Stimulated activated effector memory CD8-positive, alpha-beta T cell treated with anti-CD3 and anti-CD28 coated beads, Interleukin-12 subunit alpha, Interleukin-12 subunit beta, amount 100 ng/mL, for 72 hours (primary cell): ENCODE measurements at places on chromosomes 12 and 14.

DNA sequence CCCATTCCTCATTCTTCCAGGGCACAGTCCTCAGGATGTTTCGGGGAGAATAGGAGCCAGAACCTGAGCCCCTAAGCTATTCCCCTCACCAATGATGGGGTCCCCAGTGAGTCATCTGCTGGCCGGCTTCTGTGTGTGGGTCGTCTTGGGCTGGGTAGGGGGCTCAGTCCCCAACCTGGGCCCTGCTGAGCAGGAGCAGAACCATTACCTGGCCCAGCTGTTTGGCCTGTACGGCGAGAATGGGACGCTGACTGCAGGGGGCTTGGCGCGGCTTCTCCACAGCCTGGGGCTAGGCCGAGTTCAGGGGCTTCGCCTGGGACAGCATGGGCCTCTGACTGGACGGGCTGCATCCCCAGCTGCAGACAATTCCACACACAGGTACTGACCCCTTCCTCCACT, 1.3 kb downstream of the SLC39A5 start:
- DNase-seq = no peak

GRCh38 chr14:22448905-22449599, 140.0 kb downstream of the DAD1 start:
- DNase-seq = no peak

DNA sequence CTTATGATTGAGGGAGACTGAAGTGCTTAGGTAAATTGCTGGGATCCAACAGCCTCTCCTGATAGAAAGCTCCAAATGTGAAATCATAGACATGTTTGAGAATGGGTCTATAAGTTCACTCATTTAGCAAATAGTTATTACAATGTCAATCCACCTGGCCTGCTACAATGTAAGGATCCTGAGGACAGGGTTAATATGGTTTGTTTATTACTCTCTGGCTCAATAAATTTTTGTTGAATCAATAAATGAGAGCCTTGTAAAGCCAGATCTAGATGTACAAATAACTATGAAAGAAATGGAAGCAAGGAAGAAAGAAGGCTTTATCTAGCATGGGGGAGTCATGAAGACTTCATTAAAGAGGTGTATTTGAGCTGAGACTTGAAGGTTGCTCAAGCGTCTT, 165.6 kb upstream of the IGF1 start:
- DNase-seq = no peak

GRCh38 chr12:77089686-77090220, 24.4 kb upstream of the E2F7 start:
- no peak for DNase-seq

- no peak for DNase-seq
Observed at GRCh38 chr14:30803185-30803584, 71.2 kb upstream of the COCH start.

DNA sequence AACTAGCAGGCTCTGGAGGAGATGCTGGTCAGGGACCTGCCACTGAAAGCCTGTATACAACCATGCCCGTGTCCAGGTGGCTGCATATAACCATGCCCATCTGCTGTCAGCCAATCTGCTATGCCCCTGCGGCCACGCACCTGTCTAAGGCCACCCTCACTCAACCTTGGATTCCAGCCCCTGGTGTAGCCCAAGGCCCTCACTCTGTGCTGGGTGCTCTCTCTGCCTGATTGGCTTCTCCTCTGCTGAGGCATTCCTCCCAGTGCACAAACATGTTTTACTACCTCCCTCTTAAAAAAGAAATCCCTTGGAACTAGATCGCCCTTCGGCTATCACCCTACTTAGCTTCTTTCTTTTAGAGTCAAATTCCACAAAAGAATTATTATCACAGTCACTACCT, 45.5 kb downstream of the ZFP36L1 start:
- no peak for DNase-seq

DNA sequence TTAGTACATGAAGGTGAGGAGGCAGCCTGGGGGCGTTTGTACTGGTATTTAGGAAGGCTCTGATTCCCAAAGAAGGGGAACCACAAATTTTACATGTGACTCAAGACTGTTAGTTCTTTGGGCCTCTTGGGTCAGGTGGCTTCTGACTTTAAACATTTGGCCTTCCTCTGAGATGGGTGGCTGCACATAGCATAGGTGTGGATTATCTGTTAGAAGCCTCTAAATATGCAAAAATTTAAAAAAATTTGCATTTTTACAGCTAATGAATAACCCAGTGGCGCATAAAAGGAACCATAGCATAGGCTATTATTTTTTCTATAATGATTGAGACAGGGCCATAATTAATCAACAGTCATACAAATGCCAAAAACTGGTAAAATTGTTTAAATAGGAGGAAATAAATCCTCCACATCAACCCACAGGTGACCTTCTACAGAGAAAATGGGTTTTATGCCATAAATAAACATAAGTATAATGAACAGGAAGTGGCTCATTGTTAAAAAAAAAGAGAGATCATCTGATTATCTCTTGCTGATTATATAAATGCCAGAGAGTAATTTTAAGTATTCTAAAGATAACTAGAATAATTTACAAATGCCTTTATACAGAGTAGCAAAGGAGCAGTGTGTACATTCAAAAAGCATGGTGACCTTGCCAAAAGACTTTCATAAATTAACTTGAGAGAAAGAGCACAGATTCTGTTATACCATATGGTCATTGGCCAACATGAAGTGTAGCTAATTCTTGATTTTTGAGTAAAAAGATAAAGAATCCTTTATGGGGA, 284.2 kb upstream of the ATP2B1 start:
- no peak for DNase-seq

DNA sequence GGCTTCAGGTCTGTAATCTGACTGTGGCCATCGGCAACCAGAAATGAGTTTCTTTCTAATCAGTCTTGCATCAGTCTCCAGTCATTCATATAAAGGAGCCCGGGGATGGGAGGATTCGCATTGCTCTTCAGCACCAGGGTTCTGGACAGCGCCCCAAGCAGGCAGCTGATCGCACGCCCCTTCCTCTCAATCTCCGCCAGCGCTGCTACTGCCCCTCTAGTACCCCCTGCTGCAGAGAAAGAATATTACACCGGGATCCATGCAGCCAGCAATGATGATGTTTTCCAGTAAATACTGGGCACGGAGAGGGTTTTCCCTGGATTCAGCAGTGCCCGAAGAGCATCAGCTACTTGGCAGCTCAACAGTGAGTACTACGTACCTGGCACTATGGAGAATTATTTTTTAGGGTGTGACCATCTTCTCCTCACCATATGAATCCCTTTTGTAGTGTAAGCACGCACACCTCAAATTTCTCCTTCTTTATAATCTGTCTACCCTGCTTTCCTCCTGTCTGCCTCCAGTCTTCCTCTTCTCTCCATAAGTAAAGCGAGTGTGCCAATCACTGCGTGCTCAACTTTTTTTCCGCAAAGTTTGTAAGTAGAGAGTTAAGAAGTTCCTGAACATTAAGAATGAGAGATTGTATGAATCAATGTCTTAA, at the start of gene TPH2:
Gene TPH2, plus strand, starts transcription at position 118 of the 658 bp plus-strand sequence. Its CDS starts 142 bp downstream, at position 260.
- peak; percentile 74 for DNase-seq

DNA sequence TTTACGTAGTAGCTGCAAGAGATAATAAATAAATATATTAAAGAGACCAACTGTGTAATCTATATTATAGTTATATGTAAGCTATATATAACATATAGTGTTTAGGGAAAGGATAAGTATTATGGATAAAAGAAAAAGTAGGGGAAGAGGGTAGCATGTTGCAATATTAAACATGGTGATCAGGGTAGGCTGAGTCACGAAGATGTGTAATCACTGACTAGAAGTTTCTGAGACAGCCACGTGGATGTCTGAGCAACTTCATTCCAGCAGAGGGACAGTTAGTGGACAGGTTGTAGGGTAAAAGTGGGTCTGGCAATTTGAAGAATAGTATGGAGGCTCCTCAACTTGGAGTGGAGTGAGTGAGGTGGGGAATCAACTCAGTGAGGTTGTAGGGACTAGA, 109.7 kb downstream of the ANO4 start:
- no peak for DNase-seq

DNA sequence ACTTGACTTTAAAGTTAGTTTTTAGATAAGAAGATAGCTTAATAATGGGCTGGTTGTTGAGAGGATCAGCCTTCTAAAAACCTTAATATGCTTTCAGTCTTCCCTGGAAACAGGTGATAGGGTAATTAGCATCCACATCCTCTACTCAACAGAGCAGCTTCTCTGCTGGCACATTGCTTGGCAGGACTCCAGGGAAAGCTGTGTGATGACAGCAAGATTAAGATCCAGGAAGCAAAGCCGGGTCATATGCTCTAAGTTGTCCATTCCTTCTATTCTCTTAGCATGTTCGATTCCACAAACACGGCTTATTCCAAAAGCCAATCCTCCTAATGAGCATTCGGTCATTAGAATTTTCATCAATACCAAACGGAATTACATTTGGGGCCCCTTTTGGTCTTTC, 87.0 kb downstream of the HMGA2 start:
- no peak for DNase-seq

- no peak for DNase-seq
Observed at GRCh38 chr14:87745507-87746118, 247.4 kb downstream of the GALC start.

DNA sequence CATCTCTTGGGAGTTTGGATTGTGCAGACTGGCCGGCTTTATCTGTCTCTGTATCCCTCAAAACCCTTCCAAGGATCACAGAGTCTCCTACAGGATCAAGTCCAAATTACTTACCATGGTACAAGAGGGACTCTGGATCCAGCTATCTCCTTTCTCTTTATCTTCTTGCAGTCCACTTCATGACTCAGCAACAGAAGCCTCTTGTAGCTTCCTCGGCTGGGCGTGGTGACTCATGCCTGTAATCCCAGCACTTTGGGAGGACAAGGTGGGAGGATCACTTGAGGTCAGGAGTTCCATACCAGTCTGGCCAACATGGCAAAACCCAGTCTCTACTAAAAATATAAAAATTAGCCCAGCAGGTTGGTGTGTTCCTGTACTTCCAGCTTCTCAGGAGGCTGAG, 189.7 kb downstream of the BCAT1 start:
- DNase-seq = no peak

DNA sequence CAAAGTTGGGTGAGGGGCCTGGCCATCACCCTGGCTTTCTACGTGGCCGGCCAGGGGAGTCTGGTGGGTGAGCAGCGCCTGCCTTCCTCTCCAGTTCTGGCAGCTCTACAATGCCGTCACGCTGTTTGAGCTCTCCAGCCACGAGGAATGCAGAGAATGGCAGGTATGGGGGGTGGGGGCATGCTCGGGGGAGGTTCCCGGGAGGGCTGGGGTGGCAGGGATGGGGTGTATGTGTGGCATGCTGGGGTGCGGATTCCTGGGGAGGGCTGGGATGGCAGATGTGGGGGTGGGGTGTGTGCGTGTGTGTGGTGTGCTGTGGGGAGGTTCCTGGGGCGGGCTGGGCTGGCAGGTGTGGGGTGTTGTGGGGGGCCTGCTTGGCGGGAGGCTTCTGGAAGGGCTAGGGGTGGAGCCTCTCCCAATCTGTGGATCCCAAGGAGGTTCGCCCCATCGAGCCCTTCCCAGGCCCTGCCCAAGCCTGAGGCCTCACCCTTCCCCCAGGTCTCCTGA, 18.5 kb downstream of the RHOF start:
- no peak for DNase-seq

DNA sequence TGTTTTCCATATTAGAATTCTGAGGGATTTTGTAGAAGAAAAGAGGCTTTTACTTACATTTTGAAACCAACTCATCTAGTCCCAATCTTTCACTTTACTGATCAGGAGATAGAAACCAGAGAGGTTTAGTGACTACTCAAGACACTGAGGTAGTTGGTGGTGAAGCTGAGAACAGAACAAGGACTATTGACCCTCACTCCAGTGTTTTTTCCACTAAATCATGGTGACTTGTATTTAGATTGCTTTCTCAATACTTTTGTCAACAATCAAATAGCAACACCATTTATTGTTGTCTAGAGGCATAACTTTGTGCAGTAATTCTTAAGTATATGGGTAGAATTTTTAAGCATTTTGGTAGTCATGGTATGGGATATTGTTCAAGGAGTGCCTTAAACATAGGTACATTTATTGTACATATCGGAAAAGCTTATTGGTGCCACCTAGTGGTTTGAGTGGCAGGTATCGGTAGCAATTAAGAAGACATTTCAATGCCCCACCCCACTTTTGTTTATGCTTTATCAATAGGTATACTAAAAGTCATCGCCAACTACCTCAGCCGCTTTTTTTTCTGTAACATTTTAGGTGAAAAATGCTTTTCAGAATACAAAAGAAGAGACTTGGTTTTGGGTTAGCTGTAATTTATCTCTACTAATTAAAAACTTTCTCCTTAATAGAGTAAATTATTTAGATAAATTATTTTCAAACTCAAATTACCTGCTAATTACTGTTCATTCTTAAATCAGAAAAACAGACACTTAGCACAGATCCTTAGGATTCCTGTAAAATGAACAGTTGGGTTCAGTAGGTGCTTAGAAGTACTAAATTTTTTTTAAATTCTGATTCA, 47.3 kb upstream of the PAWR start:
- DNase-seq = no peak

- no peak for DNase-seq
Observed at GRCh38 chr12:108194585-108194984, 65.5 kb downstream of the WSCD2 start.

DNA sequence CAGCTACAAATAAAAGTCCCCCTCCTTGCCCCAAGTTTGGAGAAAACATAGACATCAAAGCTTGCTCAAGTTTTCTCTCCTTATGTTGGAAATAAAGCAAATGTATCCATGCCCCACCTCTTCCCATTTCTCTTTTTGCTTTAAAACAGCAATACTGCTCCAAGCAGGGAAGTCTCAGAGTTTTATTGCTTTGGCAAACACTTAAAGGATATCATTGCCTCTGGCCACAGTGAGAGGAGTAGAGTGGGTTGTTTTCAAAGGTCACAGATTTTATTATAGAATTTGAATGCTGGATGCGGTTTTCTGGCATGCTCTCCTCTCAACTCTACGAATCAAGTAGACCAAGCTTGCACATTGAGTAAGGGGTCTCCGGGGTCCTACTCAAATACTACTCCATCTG, 149.7 kb downstream of the TTC7B start:
- DNase-seq = no peak

GRCh38 chr12:32290411-32290810, 108.9 kb upstream of the FGD4 start:
- DNase-seq = no peak

DNA sequence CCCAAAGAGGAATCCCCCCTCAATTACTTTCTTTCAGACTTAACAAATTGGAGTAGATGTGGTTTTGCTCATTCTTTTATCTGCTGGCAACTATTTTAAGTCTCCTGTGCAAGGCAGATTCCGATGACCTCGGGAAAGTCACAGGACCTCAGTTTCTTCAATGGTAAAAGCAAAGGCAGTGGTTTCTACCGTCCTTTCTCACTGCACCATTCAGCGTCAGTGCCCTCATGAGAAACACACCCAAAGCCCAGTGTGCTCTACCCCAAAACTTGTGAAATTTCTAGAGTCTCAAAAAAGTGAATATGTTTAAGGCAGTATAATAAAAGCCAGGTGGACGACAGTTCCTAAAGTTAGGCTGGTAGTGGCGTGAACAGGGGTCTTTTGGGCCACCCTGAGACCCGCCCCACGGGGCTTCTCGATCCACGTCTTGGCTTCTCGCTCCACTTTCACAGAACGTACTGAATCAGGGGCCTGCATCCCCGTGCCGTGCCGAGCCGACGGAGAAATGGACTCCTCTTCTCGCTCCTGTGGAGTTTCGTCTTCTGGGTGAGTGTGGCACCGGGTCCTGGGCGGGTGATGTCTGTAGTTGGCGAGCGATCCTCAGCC, 1.3 kb upstream of the ARHGAP5 start:
- DNase-seq = no peak
